H9 (cell line): ENCODE measurements at places on chromosomes 5 and 9.

GRCh38 chr9:86829496-86830046 lies 117.7 kb downstream of the GAS1 start:
- H3K4me1 ChIP-seq, result peaks cover 9% of the 10 kb centered on the region; the same call in 1 of the 2 replicates
- DNase-seq, result no peak
- H3K4me3 ChIP-seq, result no peak overlapping the region

DNA sequence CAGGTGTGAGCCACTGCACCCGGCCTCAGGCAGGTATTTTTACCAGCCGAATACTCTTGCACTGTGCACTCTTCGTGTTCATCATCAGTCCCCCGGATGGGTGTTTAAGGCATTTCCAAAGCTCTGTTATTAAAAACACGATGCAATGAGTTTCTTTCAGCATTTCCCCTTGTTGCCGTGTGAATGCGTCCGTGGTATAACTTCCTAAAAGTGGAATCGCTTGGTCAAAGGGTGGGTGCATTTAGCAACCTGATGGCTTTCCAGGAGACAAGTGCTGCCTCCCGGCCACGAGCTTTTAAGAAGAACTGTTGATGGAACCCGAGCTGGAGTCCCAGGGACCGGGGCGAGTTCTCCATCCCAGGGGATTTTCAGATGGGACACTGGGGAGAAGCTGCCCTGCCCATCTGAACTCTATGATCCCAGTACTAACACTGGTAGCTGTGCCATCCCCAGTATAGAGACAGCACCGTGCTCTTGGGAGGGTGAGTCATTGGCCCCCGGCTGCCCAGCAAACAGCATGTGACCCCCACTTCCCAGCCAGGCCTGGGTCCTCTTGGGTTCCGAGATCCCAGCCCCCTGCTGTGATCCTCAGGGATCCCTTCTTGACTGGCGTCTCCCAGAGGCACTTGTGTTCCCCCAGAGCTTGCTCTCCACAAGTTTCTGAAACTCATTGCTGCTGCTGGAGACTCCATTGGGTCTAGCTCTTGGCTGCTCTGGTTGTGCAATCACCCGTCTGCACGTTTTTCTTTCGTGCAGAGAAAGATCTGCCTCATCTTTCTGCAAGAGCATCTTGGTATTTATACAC lies 169.5 kb upstream of the IER5L start:
- no peak for DNase-seq
- H3K4me1 ChIP-seq, result no peaks in the 10 kb centered on the region; the same call in 1 of the 2 replicates
- no peak overlapping the region for H3K4me3 ChIP-seq
- H3K27ac ChIP-seq, result no peak overlapping the region
- no peaks in the 10 kb centered on the region for H3K27me3 ChIP-seq
- no peaks in the 10 kb centered on the region for H3K36me3 ChIP-seq

GRCh38 chr5:145902421-145902820 lies 29.6 kb upstream of the GRXCR2 start:
- H3K36me3 ChIP-seq, result peaks cover 16% of the 10 kb centered on the region
- DNase-seq, result no peak
- no peak overlapping the region for H3K4me3 ChIP-seq
- no peaks in the 10 kb centered on the region for H3K4me1 ChIP-seq
- no peaks in the 10 kb centered on the region for H3K27me3 ChIP-seq
- H3K27ac ChIP-seq, result no peak overlapping the region

GRCh38 chr5:154271936-154272514 lies 81.5 kb downstream of the GALNT10 start:
- no peak overlapping the region for H3K4me3 ChIP-seq
- no peaks in the 10 kb centered on the region for H3K27me3 ChIP-seq
- no peak for DNase-seq
- H3K27ac ChIP-seq, result no peak overlapping the region
